ENCODE measurements at places on chromosomes 3 and 15. TPM values are rescaled to one million over a fixed set of nuclear protein-coding genes. Genes with fewer than 3 reads are reported as not detected.

IL17RC gene
- total RNA-seq, result 27.6 TPM

OR5H6 gene
- total RNA-seq, result not detected

C3orf49 gene
- not detected for total RNA-seq

PXYLP1 gene
- total RNA-seq, result 3.3 TPM

ISLR gene
- total RNA-seq, result 23.4 TPM

SCN11A gene
- not detected for total RNA-seq

NEK10 gene
- total RNA-seq, result 27.6 TPM

C15orf62 gene
- total RNA-seq, result not detected

SEMA3G gene
- under 0.01 TPM for total RNA-seq

CADM2 gene
- total RNA-seq, result 0.85 TPM

LMOD3 gene
- total RNA-seq, result 0.28 TPM

ARL6IP5 gene
- 126 TPM for total RNA-seq

GABRB3 gene
- 0.28 TPM for total RNA-seq

GOLGA8H gene
- total RNA-seq, result 0.28 TPM

EHHADH gene
- total RNA-seq, result 9.9 TPM

SST gene
- total RNA-seq, result not detected

VILL gene
- 2.5 TPM for total RNA-seq

SAMMSON gene
- total RNA-seq, result 0.28 TPM

CBLB gene
- 26.5 TPM for total RNA-seq

SMCO1 gene
- total RNA-seq, result 0.28 TPM

NEDD4 gene
- 32.1 TPM for total RNA-seq

CHCHD6 gene
- 6.5 TPM for total RNA-seq

RFX7 gene
- total RNA-seq, result 4.5 TPM

FANCD2OS gene
- not detected for total RNA-seq

FAM3D gene
- not detected for total RNA-seq

AMIGO3 gene
- not detected for total RNA-seq

UCN2 gene
- 0.85 TPM for total RNA-seq

Measured in regular cardiac myocyte (primary cell).